ENCODE measurements at places on chromosomes 3 and 15. TPM values are rescaled to one million over a fixed set of nuclear protein-coding genes. Genes with fewer than 3 reads are reported as not detected.

DCP1A gene
- 17.8 TPM for total RNA-seq

DUOXA2 gene
- total RNA-seq = not detected

GOLGA6L9 gene
- total RNA-seq = 1.4 TPM

RLBP1 gene
- total RNA-seq = 6.6 TPM

ANKRD34C gene
- not detected for total RNA-seq

NOX5 gene
- not detected for total RNA-seq

RASL12 gene
- total RNA-seq = not detected

ETV5 gene
- total RNA-seq = 22.8 TPM
